Subcutaneous preadipocyte (primary cell): ENCODE measurements at places on chromosomes 12 and 14. TPM values are rescaled to one million over a fixed set of nuclear protein-coding genes. Genes with fewer than 3 reads are reported as not detected.

The KCNC2 gene
- not detected in 2 replicates for total RNA-seq

The RND1 gene
- total RNA-seq = under 0.01 TPM in 2 replicates

The GPR68 gene
- total RNA-seq = 2.2 and 6.6 TPM in 2 replicates

The ANP32D gene
- not detected in 2 replicates for total RNA-seq

The SERPINA10 gene
- total RNA-seq = not detected in 2 replicates

The FOXA1 gene
- 0.20 TPM in 1 of 2 replicates, not detected in the other for total RNA-seq

The USP15 gene
- 58.1 and 60.8 TPM in 2 replicates for total RNA-seq

The AKAP3 gene
- total RNA-seq = 1.1 and 1.2 TPM in 2 replicates

The WNT1 gene
- total RNA-seq = not detected in 2 replicates

The NGB gene
- total RNA-seq = not detected in 2 replicates

The KRT83 gene
- not detected in 2 replicates for total RNA-seq

The DBX2 gene
- under 0.01 TPM in 2 replicates for total RNA-seq

The ANO4 gene
- 1.8 and 4.3 TPM in 2 replicates for total RNA-seq

The ABCC9 gene
- total RNA-seq = 5.9 and 12.5 TPM in 2 replicates

The ASCL1 gene
- total RNA-seq = not detected in 2 replicates

The ALG10B gene
- total RNA-seq = 3.5 and 4.4 TPM in 2 replicates

The ST8SIA1 gene
- 2.2 and 4.0 TPM in 2 replicates for total RNA-seq

The RAD51AP1 gene
- total RNA-seq = 12.1 and 19.5 TPM in 2 replicates

The CATSPERB gene
- total RNA-seq = under 0.01 TPM in 1 of 2 replicates, not detected in the other

The AKAP6 gene
- total RNA-seq = 22.7 and 25.0 TPM in 2 replicates

The FAM234B gene
- total RNA-seq = 11.3 and 11.4 TPM in 2 replicates

The ETNK1 gene
- total RNA-seq = 29.4 and 53.2 TPM in 2 replicates

The FOXG1 gene
- under 0.01 and 0.20 TPM in 2 replicates for total RNA-seq

The DIO2 gene
- total RNA-seq = under 0.01 TPM in 2 replicates

The KRT5 gene
- total RNA-seq = 0.20 TPM in 1 of 2 replicates, not detected in the other

The GYS2 gene
- not detected in 2 replicates for total RNA-seq

The TAS2R19 gene
- total RNA-seq = 3.3 and 5.5 TPM in 2 replicates

The CACNA1C gene
- 5.1 and 9.6 TPM in 2 replicates for total RNA-seq

The GDF3 gene
- not detected in 2 replicates for total RNA-seq

The C12orf50 gene
- not detected in 2 replicates for total RNA-seq

The PTHLH gene
- 0.73 and 1.6 TPM in 2 replicates for total RNA-seq

The INHBE gene
- total RNA-seq = not detected in 2 replicates

The INHBC gene
- total RNA-seq = under 0.01 TPM in 1 of 2 replicates, not detected in the other

The RGS6 gene
- not detected in 2 replicates for total RNA-seq

The TAMALIN gene
- total RNA-seq = 2.3 and 4.8 TPM in 2 replicates
